ENCODE measurements at places on chromosomes 16 and 17. TPM values are rescaled to one million over a fixed set of nuclear protein-coding genes. Genes with fewer than 3 reads are reported as not detected.

Gene SLC6A2
- not detected for polyA plus RNA-seq

Gene CD300E
- polyA plus RNA-seq, result 0.11 TPM

Gene METRNL
- 2.1 TPM for polyA plus RNA-seq

Gene ZP2
- not detected for polyA plus RNA-seq

Gene KRTAP4-1
- not detected for polyA plus RNA-seq

Gene SOX15
- polyA plus RNA-seq, result not detected

All from IgD-negative memory B cell (primary cell).